H9 (cell line): ENCODE measurements at places on chromosomes 7 and 10.

- no peak for DNase-seq
Measured at GRCh38 chr10:93465806-93466675, 16.1 kb downstream of the MYOF start.

GRCh38 chr7:35968140-35968940 lies 167.5 kb downstream of the SEPTIN7 start:
- no peak for DNase-seq

GRCh38 chr7:25947669-25948516 lies 204.1 kb upstream of the NFE2L3 start:
- no peak for DNase-seq

DNA sequence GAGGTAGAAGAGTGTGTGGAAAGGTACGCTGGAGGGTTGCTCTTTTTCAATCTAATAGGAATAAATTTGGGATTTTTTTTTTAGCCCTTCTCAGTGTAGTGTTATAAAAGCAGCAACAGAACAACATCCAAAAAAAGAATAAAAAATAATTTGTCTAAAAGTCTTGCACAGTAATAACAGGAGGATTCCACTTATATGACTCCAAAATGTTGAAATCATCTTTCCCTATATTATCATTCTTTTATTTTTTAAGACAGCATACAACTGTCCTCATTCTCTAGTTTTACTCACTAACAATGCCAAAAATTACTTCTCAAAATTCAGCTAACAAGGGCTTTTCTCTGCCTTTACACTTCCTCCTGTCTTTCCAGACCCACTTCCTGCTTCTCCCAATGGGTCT lies 27.8 kb downstream of the IL2RA start:
- DNase-seq: no peak

DNA sequence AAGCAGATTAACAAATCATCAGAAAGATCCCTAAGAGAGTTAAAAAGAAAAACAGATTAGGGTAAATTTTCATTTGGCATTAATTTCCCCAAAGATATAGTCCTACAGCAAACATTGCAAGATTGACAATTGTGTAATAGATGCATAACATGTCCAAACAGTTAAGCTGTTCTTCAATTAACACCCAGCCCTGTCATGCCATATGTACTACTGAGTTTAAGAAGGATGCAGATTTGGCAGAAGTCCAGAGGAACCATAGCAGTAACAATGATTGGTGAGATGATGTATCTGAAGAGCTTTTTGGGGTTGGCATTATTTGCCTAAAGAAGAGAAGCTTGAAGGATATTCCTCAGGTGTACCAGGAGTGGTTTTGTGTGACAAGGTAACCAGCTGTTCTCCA lies 287.6 kb downstream of the LRMDA start:
- no peak for DNase-seq

DNA sequence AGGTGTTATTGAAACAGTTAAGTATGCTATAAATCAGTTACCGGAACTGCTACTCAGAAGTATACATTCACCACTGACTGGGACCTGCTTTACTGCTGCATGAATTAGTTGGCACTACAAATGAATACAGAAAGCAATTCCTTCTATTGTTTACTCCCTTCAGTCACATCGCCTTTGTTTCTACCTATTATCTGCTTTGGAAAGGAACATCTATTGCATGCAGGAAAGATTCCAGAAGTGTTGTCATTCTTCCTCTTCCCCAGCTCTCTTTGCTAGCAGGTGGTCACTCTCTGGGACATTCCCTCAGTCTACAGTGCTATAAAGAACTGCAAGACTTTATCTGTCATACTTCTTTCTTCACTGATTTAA lies 131.3 kb downstream of the ANK3 start:
- DNase-seq: no peak

GRCh38 chr10:22629126-22629525 lies 85.3 kb downstream of the PIP4K2A start:
- DNase-seq: no peak

- DNase-seq: no peak
Measured at GRCh38 chr7:47416492-47417480, 165.1 kb downstream of the TNS3 start.

DNA sequence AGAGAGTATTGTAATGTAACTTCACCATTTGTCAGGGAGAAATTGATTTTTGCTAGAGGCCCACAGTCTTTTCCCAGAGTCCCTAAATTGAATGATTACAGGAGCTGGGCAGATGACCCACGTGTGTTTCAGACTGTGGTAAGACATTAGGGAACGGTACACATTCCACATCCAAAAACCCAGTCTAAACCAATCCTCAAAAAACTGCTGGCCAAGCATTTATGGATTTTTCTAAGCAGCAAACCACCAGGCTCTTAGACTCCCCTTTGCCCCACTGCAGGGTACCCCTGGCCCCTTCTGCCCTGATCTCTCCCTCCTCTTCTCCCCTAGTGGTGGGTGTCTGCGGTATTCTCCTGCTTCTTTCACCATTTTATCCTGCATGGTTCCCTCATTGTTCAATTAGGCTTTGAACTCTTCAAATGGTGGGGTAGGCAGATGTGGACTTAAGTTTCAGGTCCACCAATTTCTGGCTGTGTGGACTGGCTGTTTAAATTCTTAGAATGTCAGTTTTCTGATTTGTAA lies 135.5 kb upstream of the SORCS3 start:
- DNase-seq: no peak

- no peak for DNase-seq
Measured at GRCh38 chr10:88707429-88708155, 1.5 kb downstream of the LIPK start.

DNA sequence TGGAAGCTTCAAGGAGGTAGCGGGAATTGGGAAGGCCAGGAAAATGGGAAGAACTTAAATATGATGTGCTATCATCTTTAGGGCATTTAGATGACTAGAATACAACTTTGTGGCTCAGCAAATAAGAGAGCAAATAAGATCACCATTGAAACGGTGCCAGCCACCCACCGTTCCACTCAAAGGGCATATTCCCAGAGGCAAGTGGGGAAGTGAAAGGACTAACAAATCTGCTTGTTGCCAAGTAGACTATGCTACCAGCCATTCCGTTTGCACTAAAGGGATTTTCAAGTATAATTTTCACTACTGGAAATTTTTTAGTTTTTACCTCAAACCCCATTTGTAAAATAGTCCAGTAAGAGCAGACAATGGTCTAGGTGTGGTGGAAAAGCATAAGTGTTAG lies 4.0 kb upstream of the PPP1R3C start:
- DNase-seq: no peak

- DNase-seq: no peak
Measured at GRCh38 chr7:77839919-77840318, 41.3 kb downstream of the PHTF2 start.

DNA sequence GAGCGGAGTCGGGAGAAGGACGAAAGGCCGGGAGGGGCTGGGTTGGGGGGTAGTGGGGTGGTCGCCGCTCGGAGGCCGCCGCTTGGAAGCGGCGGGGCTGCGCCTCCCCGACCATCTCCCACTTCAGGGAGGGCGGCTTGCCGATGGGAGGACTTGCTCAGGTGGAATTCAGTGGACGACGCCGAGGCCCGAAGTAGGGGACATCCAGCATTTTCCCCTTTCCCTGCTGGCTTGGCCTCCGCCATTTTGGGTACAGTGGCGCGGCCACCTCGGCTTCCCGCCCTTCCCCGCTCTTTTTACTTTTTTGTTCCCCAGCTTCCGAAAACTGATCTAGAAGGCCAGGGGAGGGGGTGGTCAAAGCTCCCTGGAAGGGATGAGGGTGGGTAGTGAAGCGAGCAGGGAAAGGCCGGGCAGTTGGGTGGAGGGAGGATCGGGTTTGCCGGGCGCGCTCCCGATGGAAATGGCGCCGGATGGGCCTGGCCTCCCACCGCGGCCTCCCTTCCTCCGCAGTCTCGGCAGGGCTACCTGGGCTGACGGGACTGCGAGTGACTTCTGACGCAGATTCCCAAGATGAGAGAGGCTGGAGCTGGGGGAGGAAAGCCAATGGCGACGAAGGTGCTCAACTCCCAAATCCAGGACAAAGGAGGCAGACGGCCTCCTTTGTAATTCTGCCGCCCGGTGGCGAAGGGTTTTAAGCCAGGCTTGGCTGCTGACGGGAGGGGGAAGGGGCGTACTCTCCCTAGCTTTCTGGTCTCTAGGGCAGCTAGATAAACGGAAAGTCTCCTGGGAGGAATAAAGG lies at the start of gene PBLD:
Gene PBLD, minus strand, starts transcription at position 670 of the 799 bp plus-strand sequence. CDS start 26,084 bp downstream, outside the sequence.
- DNase-seq: peak; percentile 78

GRCh38 chr7:117777335-117778142 lies 95.7 kb downstream of the CTTNBP2 start:
- DNase-seq: no peak

DNA sequence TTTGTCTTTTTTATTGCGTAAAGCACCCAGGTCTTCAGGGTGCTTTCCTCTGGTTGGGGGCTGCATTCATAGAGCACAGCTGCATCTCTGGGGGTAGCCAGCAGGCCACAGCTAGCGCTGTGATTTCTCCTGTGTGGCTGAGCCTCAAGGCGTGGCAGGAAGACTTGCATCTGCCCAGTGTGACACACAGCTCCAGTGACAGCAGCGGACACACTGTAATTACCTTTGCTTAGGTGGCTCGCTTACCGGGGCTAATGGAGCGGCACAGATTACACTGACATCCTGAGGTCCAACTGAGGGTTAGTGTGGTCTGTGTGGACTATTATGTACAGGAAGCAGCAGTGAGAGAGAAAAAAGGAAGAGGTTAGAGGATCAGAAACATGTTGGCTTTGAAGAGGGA lies 27.1 kb downstream of the ABCB4 start:
- DNase-seq: no peak

DNA sequence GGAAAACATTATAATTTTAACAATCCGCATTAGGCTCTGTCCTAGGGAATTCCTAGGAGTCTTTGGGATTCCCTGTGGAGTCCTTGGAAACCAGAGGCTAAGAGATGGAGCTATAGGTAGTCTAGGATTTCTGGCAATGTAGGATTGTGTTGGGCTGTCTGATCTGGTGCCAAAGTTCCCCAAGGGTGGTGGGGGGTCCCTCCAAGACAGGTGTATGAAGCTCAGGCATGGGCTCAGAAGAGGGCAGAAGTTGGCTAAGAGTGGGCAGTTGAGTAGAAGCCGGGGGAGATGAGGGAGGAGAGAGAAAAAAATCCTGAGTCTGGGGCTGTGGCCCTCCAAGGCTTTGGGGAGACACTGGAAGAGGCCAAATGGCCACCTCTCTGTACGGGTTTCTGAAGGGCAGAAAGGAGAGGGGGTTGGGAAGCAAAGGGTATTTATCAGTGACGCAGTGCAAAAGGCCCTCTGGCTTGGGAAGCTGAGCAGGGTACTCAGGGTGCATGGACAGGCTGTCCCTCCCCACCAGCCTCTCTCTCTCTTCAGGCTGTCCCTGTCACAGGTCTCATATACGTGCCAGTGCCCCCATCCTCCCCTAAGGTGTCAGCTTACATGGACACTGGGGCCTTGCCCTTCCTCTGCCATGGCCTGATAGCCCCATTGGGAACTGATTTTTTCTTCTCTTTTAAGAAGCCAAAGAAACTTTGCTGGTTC lies 929 bp downstream of the HOXA6 start:
- DNase-seq: no peak

DNA sequence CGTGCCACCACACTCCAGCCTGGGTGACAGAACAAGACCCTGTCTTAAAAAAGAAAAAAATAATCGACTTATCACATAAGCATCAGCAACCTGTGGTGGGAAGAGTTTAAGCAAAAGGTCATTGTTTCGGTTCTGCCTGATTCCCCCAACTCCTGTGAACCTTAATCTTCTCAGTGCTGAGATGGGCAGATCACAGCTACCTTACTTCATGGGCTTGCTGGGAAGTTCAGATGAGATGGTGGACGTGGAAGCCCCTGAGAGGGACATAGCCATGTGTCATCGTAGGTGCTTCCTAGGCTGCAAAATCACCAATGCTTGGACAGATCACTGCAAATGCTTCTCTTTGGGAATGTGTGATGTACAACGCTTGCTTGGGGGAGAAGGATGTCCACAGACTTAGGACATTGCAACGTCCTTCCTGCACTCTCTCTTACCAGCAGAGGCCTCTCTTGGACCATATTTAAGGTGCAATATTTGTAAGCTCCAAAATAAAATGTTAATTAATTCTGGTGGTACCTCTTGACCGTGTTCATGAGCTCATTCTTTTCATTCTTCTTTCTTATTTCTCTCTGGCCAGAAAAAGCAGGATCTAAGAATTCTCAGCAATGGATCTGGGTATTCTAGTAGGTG lies 8.6 kb downstream of the GJD4 start:
- no peak for DNase-seq
